Stimulated activated CD4-positive, alpha-beta T cell treated with anti-CD3 and anti-CD28 coated beads, TNF-alpha, amount 100 ng/mL, for 4 hours (primary cell): ENCODE measurements at places on chromosomes 2 and 18.

DNA sequence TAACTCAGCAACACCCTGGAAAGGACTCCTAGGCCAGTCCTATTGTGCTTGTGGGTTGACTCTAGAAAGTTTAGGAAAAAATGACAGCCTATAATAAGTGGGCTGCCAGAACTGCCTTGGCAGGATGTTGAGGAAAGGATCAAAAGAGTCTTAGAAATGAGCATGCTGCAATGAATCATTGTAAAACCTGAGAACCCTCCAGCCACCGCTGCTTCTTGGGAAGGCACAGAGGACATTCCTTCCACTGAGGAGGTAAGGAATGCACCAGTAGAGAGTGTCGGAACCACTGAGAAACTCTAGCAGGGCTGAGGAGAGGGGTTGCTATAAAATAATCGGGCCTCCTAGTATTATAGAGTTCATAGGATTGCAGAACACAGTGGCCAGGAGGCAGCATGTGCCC is 146.7 kb upstream of the SMIM21 start:
- no peak for DNase-seq

DNA sequence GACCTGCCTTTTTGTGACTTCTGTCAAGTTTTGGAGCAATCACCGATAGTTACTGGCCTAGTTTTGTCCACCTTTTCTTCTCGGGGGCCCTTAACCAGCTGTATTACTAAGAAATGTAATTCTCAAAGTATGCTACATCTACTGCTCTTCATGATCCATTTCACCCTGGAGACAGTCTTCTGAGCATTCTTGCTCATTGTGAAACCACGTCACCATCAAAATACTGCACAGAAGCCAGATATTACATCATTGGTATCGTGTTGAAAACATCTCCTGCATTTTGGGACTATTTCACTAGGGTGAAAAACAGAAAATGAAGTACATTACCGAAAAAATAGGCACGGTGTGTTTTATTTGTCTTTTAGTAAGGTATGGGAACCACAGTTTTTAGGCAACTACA is 11.7 kb downstream of the LYPD6B start:
- DNase-seq, result no peak

DNA sequence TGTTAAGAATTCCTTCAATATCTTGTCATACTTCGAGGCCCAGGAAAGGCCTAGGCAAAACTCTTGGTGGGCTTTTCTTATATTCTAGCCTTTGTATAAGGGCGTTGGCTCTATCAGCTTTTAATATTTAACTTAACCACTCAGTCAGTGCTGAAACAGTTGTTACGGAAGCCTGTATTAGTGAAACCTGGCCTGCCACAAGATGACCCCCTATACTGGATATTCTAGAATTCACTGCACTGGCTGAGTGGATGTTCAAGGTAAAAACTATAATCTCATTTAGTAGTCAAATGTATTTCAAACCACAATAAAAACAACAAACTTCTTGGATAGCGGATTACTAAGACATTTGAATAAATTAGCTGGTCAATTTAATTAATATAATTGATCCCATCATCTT is 91.7 kb upstream of the HNMT start:
- DNase-seq, result no peak

DNA sequence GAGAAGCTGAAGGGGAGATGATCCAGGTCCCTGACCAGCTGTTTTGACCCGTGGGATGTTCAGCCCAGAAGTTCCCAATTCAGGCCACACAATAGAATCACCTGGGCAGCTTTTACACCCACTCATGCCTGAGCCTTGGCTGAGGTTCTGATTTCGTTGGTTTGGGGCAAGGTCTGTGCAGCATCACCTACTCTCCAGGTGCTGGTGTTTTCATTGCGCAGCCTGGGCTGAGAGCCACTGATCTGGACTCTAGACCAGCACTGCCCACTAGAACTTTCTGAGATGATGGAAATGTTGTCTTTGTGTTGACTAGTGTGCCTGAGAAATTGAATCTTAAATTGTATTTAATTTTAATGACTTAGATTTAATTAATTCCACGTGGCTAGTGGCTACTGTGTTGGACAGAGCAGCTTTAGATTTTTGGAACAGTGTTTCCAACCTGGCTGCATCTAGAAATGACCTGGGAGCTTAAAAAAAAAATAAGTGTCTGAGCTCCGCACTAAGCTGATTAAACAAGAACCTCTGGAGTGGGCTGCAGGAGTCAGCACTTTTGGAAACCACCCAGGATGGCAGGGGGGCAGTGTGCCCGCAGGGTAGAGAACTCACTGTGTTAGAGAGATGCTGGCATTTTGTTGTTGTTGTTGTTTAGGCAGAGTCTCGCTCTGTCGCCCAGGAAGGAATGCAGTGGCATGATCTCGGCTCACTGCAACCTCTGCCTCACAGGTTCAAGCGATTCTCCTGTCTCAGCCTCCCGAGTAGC is 33.7 kb downstream of the DYSF start:
- DNase-seq, result no peak

DNA sequence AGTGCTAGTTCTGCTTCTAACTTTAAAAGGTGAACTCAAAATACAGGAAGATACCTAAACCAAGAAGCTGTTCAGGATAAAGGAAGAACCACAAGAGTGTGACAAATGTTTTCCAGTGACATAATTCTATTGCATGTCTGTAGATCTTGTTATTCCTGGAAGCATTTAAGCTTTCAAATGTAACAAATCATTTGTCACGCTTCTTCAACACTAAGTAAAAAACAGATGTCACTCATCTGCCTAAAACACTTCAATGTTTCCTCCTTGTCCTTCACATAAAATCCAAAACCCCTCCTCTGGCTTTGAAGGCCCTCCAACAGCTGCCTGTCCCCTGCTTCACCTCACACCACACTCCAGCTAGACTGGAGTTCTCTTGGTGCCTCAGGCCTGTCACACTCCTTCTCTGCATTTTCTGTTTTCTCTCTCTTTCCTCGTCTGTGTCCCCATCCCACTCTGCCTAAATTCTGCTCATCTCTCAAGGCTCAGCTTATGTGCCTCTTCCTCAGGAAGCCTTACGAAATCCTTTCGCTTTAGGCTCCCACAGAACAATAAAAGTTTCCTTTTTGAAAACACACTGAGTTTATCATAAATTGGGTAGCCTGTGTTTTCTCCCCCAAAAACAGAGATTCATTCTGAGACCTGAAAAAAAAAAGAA is 6.4 kb upstream of the CLEC4F start:
- DNase-seq, result no peak

DNA sequence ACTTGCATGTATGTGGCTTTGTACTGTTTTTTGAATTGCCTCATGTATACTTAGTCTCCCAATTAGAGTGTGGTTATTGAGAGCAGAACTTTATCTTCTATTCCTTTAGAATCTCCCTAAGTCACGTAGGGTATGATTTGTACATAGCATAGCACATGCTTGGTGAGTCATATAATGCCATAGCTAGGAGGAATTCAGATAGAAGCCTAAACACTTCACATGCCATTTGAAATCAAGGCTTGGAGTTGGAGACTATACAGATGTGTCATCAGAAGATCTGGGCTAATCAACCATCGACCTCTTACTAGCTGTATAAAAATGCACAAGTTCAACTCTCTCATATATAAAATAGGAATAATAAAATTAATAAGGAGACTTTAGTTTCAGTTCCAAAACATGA is 222.6 kb upstream of the ST6GAL2 start:
- no peak for DNase-seq

- DNase-seq, result no peak
Observed at GRCh38 chr2:134416018-134416417, 162.1 kb downstream of the MGAT5 start.

- DNase-seq, result no peak
Observed at GRCh38 chr18:46541626-46542189, 115.3 kb downstream of the LOXHD1 start.

DNA sequence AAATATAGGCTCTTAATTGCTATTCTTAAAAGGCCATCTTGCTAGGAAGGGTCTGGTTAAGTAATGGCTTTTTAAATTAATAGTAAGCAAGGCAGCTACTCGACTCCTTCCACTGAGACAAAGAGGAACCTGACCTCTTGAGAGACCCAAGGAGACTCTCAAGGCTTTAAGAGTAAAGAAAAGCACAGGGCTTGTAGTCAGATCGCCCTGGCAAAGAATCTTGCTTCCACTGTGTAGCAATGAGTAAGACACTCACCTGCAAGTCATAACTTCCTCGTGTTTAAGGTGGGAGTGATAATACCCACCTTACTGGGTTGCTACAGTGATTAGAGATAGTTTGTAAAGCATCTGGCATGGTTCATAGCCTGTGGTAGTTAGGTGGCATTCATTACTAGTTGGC is 274.5 kb downstream of the TSN start:
- DNase-seq, result no peak

- DNase-seq, result no peak
Observed at GRCh38 chr18:77911971-77912605, 662.4 kb downstream of the GALR1 start.

GRCh38 chr18:54829856-54830255 is 1.6 kb downstream of the RAB27B start:
- no peak for DNase-seq

- no peak for DNase-seq
Observed at GRCh38 chr2:105237045-105237765, 4.3 kb upstream of the GPR45 start.

GRCh38 chr2:81984969-81985637 is 1680.6 kb upstream of the LRRTM1 start:
- no peak for DNase-seq

DNA sequence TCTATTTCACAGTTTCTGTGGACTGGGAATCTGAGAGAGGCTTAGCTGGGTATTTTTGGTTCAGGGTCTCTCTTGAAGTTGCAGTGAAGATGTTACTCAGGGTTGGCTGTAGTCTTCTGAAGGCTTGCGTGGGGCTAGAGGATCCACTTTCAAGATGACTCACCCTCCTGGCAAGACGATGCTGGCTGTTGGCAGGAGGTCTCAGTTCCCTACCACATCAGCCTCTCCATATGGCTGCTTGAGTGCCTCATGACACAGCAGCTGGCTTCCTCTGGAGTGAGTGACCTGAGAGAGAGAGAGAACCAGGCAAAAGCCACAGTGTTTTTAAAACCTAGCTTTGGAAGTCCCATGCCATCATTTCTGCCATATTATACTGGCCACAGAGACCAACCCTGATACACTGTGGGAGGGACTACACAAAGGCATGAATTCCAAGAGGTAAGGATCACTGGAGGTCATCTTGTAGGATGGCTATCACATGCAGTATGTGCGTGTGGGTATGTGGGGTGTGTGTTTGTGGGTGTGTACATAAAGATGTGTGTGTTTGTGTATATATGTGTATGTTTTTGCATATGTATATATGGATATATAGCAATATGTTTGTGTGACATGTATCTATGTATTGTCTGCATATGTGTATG is 25.1 kb downstream of the DNPEP start:
- DNase-seq, result no peak

DNA sequence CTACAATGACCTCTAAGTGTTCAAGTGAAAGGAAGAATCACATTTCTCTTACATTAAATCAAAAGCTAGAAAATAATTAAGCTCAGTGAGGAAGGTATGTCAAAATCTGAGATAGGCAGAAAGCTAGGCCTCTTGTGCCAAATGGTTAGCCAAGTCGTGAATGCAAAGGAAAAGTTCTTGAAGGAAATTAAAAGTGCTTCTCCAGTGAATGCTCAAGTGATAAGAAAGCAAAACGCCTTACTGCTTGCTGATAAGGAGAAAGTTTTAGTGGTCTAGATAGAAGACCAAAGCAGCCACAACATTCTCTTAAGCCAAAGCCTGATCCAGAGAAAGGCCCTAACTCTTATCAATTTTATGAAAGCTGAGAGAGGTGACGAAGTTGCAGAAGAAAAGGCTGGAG is 932.3 kb upstream of the ACVR2A start:
- DNase-seq, result no peak

DNA sequence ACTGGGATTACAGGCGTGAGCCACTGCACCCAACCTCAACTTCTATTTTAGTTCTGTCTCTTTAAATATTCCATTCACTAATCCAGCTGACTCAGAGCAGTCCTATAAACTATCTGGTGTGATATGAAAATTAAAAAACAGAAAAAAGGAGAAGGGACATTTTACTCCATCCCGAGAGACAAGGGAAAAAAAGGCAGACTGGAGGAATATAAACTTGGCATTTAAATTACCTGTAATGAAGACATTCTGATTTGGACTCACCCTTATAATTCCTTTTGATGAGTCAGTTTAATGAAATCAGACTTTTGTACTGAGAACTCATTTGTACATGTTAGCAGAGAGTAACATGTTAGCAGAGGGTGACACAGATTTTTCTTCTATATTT is 74.8 kb upstream of the RIOK3 start:
- no peak for DNase-seq

- no peak for DNase-seq
Observed at GRCh38 chr2:8457699-8458502, 224.0 kb upstream of the ID2 start.

GRCh38 chr2:120691410-120691809 is 44.3 kb upstream of the GLI2 start:
- DNase-seq, result no peak
